ENCODE measurements at places on chromosomes 16 and 17. TPM values are rescaled to one million over a fixed set of nuclear protein-coding genes. Genes with fewer than 3 reads are reported as not detected.

GRCh38 chr17:61116577-61116976 is 283.1 kb upstream of the TBX2 start:
- DNase-seq: no peak

- DNase-seq: no peak
These were observed 27.2 kb downstream of the MARCHF10 start for GRCh38 chr17:62780951-62781350.

DNA sequence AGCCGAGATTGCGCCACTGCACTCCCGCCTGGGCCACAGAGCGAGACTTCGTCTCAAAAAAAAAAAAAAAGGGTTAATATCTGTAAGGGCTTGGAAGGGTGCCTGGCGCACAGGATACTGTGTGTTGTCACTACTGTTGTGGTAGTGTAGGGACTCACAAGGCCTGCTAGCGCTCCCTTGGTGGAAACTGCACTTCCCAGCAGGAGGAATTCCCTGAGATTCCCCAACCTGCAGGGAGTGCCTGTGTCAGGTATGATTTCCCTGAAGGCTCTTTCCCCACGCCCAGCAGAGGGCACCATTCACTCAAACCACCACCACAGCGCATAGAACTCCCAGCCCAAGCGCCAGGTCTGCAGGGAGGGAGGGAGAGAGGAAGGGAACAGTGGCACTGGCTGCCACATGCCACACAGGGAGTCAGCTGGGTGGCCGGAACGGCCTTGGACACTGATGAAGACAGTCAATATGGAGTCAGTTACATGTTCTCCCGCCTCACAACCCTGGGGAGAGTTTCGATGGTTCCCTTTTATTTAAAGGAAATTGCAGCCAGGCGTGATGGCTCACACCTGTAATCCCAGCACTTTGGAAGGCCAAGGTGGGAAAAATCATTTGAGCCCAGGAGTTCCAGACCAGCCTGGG is 32.7 kb upstream of the CDH1 start:
- DNase-seq: no peak

DNA sequence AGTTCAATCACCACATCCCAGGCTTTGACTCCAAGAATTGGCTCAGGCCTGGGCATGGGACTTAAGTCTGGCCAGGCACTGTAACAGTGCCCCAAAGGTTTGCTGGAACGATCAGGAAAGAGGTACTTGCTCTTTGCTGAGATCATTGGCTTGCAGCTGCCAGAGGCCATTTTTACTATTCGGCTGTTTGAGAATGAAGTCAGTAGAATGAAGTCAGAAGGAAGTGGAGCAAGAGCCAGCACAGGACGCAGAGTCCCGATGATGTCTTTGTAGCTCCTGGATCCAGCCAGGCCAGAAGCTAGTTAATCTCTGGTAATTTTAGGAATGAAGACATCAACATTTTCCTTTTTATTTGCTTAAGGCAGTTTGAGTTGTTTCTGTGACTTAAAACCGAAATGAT is 195.5 kb downstream of the RAB11FIP4 start:
- no peak for DNase-seq

DNA sequence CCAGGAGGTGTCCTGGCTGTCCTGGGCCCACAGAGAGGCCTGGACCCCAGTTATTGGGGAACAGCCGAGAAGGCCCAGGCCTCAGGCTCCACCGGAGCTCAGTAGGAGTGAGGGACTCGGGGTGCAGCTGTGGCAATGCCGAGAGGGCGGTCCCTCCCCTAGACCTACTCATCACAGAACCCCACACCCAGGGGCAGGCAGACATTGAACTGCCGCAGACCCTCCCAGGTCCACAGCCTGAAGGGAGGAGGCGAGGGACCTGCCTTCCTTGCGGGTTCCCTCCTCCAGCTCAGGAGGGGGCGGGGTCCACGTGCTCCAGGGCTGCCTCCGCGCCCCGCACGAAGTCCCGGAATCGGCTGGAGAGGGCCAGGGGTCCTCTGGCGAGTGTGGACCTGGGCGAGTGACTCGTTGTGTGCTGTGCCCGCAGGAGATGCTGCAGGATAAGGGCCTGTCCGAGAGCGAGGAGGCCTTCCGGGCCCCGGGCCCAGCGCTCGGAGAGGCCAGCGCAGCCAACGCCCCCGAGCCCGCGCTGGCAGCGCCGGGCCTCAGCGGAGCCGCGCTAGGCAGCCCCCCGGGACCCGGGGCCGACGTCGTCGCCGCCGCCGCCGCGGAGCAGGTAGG is 3.9 kb downstream of the TBX4 start:
- peak; percentile 19 for DNase-seq

DNA sequence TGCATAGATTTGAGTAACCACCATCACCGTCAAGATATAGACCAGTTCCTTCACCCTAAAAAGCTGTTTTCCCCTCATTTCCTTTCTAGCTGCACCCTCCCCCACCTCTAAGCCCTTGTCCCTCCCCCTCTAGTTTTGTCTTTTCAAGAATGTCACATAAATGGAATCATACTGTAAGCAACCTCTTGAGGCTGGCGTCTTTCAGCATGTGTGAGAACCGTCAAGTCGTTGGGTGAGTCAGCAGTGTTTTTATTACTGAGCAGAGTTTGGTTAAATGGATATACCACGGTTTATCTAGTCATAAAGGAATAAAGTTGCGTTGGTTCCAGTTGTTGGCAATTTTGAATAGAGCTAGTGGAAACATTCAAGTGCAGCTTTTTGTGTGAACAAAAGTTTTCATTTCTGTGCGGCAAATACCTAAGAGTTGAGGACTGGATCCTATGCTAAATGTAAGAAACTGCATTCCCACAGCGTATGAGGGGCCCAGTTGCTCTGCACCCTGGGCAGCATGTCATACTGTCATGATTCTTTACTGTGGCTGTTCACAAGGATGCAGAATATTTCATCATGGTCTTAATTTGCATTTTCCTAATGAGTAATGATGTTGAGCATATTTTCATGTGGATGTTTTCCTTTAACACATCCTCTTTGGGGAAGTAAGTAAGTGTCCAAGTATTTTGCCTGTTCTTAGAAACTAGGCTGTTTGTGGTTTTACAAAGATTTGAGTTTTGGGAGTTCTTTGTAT is 264.3 kb downstream of the CPPED1 start:
- DNase-seq: no peak

- DNase-seq: no peak
These were observed 5.0 kb downstream of the MFSD11 start for GRCh38 chr17:76742958-76743357.

GRCh38 chr17:30589431-30589830 is 112.2 kb downstream of the GOSR1 start:
- no peak for DNase-seq

DNA sequence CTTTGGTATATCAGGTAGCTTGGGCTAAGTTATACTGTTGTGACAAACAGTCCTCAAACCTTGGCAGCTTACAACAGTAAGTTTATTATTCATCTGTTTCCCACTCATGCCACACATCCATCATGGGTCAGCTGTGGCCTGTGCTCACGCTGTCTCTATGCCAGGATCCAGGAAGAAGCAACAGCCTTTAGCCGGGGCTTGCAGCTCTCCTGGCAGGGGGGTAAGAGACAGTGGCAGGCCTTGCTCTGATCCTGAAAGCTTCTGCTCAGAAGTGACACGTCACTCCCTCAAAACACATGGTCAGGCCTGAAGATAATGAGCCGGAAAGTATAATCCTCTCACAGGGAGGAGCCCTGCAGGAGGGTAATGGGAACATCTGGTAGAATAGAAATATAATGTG is 377.6 kb downstream of the CPPED1 start:
- DNase-seq: no peak

GRCh38 chr17:6548578-6549330 is 7.6 kb downstream of the PITPNM3 start:
- DNase-seq: no peak

Gene RND2
- polyA plus RNA-seq: 0.15 TPM

GRCh38 chr16:27427538-27427937 is 25.6 kb downstream of the IL21R start:
- DNase-seq: peak; percentile 16

Gene HEATR9
- not detected for polyA plus RNA-seq

DNA sequence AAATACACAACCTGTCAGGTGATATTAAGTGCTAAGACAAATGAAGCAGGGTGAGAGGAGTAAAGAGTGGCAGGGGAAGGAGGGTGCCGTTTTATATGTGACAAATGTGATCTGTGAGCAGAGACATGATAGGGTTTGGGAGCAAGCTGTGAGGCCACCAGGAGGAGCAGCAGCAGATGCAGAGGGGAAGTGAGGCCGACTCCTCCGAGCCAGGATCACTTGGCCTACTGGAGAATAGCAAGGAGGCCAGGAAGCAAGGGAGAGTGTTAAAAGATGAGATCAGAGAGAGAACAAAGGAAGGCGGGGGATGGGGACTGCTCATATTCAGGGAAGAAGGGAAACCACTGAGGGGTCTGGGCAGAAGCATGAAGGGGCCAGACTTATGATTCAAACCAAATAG is 129.4 kb downstream of the TANGO6 start:
- no peak for DNase-seq

DNA sequence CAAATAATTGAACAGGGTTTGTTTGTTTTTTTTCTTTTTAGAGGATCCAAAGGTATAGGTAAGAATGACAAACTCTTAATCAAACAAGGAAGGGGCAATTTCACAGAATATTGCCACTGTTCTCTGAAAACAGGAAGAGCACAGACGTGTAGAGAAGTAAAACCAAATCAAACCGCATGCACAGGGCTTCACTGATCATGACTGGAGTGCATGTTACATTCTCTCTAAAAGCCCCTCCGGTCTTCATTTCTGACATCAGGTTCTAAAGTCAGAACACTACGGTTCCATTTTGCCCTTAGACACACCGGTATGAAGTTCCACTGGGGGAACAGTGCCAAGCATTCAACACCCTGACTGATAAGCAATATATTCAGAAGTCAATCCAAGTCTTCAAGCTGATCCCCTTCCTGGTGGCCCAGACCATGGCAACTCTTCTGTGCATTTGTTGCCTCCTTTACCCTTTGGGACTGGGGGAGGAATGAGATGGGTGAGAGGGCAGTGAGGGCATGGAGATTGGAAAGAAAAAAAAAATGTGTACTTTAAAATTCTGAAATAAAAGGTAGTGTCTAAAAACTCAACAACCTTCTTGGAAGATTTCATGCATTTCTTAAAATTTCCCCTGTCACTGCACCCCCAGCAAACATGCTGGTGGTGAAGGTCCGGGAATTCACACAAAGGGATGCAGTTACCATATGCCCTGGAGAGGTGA is 1.4 kb downstream of the MMD start:
- peak; percentile 57 for DNase-seq

- DNase-seq: no peak
These were observed 1.5 kb downstream of the NTN1 start for GRCh38 chr17:9022573-9023391.

Gene FBXO39
- 0.38 TPM for polyA plus RNA-seq

Gene HASPIN
- 0.28 TPM for polyA plus RNA-seq

Gene TNFRSF17
- polyA plus RNA-seq: not detected

- DNase-seq: no peak
These were observed 195.9 kb upstream of the CHMP6 start for GRCh38 chr17:80795754-80796153.

DNA sequence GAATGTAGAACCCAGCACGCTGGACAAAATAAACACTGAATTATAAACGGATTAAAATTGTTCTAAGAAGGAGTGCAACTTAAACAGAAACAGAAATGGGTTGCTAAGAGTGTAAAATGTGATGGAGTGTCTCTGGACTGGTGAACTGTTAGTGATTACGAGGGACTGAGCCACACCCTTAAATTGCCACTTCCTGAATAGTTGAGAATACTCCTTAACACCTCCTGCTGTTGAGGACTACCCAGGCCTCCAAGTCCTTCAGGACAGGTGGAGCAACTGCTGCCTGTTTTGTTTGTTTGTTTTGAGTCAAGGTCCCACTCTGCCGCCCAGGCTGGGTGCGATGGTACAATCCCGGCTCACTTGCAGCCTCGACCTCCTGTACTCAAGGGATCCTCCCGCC is 25.8 kb upstream of the IRF8 start:
- no peak for DNase-seq

Gene KCNH6
- polyA plus RNA-seq: not detected

DNA sequence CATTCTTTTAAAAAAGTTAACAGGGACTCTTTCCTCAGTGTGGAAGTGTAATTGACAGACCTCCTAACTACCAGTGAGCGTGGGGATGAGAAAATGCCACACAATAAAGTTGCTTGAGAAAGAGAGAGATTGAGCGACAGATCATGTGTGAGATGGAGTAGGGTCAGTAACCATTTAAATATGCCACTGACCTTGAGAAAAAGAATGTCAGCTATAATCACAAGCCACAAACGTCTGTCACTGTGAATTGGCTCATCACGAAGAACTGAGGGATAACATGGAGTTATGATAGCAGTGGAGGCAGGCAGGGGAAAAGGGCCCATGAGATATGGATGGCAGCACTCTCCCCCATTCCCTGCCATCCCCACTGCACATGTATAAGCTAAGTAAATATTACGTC is 253.9 kb downstream of the SLC39A11 start:
- no peak for DNase-seq

- DNase-seq: peak; percentile 24
These were observed 21.8 kb downstream of the ACSM1 start for GRCh38 chr16:20675488-20676267.

DNA sequence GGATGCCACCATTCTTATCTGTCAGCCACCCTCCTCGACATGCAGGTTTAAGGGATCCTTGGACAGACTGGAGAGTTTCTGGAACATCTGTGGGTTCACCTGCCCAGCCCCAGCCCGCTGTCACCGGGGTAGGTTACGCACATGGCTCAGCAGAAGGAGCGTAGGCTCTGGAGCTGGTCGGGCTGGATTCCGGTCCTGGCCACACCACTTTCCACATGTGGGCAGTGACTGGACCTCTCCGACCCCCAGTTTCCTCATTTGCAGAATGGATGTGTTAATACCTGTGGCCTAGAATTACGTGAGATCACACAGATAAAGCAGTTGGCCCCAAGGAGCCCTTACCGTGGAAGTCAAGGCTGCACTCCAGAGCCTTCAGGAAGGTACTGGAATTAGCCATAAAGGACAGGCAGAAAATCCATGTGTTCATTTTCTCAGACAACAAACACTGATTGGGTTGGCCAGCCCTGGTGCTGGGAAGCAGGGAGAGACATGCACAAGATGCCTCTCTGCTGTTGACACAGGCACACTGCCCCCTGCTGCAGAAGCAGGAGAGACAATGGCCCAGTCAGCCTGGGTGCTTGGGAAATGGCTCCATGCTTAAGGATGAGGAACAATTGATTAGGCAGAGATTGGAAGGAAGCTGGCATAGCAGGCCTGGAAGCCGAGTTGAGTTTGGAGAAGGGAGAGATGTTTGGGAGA is 58.8 kb downstream of the SF3B3 start:
- DNase-seq: no peak

- DNase-seq: no peak
These were observed 208.4 kb downstream of the IRF8 start for GRCh38 chr16:86107215-86107825.

GRCh38 chr17:57121308-57122042 is 36.4 kb downstream of the AKAP1 start:
- no peak for DNase-seq

Gene PLA2G10
- polyA plus RNA-seq: not detected

GRCh38 chr17:57737450-57737849 is 7.6 kb downstream of the CCDC182 start:
- no peak for DNase-seq

Gene MPG
- 50.5 TPM for polyA plus RNA-seq

GRCh38 chr17:17626840-17627239 is 35.3 kb upstream of the PEMT start:
- no peak for DNase-seq

Gene ADORA2B
- 2.6 TPM for polyA plus RNA-seq

- DNase-seq: no peak
These were observed 4.1 kb downstream of the ERAL1 start for GRCh38 chr17:28858801-28859355.

Gene STAC2
- polyA plus RNA-seq: not detected

Gene MT1A
- not detected for polyA plus RNA-seq

Gene NEUROD2
- not detected for polyA plus RNA-seq

GRCh38 chr17:77193653-77194052 is 52.9 kb downstream of the SEC14L1 start:
- DNase-seq: no peak

Gene VEZF1
- 47.6 TPM for polyA plus RNA-seq

Gene GFAP
- polyA plus RNA-seq: not detected
